Neural crest cell (in vitro differentiated cells): ENCODE measurements at places on chromosomes 1 and 21. TPM values are rescaled to one million over a fixed set of nuclear protein-coding genes. Genes with fewer than 3 reads are reported as not detected.

DNA sequence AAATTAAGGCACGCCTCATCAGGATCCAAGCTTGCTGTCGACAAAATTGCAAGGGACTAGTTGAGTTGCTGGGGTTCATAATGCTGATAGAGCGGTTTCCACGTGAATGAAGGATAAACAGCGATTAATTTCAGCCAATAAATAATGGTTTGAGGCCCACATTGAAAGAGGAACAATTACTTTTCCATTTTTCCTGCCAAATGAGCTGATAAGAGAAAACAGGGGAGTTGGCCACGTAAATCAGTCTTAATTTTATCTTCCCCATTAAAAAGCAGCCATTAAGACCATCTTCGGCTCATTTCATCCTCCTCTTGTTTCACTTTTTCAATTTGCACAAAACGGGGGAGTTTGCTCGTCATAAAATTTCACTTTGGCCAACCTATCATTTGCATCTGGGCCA is 235.5 kb upstream of the RRP15 start:
- no peak for DNase-seq

- DNase-seq: no peak
These were observed 3.6 kb upstream of the VWA1 start for GRCh38 chr1:1431845-1432273.

- DNase-seq: no peak
These were observed 68.8 kb downstream of the ITGB3BP start for GRCh38 chr1:63454269-63454668.

DNA sequence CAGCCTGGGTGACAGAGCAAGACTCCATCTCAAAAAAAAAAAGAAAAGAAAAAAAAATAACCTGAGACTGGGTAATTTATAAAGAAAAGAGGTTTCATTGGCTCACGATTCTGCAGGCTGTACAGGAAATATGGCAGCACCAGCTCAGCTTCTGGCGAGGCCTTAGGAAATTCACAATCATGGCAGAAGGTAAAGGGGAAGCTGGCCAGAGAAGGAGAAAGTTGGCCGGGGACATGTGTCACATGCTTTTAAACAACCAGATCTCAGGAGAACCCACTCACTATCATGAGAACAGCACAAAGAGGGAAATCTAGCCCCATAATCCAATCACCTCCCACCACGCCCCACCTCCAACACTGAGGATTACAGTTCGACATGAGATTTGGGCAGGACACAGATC is 125.3 kb downstream of the DISP1 start:
- no peak for DNase-seq

The FMN2 gene
- 13.2 and 16.6 TPM in 2 replicates for total RNA-seq

- DNase-seq: no peak
These were observed 40.6 kb upstream of the CLIC4 start for GRCh38 chr1:24704411-24705259.

GRCh38 chr1:50829014-50829958 is 130.8 kb downstream of the FAF1 start:
- DNase-seq: no peak

GRCh38 chr1:65882076-65882475 is 89.4 kb downstream of the PDE4B start:
- DNase-seq: no peak

The PODN gene
- 0.43 and 0.65 TPM in 2 replicates for total RNA-seq

The IRF6 gene
- total RNA-seq: 0.05 TPM in 1 of 2 replicates, not detected in the other

The PLPP3 gene
- 21.2 and 24.7 TPM in 2 replicates for total RNA-seq

GRCh38 chr21:25908495-25908894 is 173.7 kb downstream of the GABPA start:
- no peak for DNase-seq

DNA sequence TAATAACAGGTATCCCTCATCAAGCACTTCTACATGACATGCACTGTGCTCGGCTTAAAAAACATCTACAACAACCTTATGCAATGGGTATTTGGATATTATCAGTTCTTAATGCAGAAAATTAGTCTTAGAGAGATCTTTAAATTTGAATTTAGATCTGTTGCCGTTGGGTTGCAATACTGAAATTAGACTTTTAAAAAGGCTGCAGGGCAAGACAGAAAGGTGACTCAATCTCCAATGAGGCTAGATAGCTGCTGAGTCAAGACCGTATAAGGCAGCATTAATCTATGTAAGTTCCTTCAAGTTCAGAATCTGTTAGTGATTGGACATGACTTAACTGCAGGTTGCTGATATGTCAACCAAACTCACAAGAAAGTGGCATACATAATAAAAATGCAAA is 37.3 kb downstream of the OLFM3 start:
- no peak for DNase-seq

- DNase-seq: no peak
These were observed 599 bp upstream of the ITPKB start for GRCh38 chr1:226739696-226740065.

- DNase-seq: no peak
These were observed 29.1 kb downstream of the TTC39A start for GRCh38 chr1:51301152-51301843.

The CCDC30 gene
- 6.9 and 7.5 TPM in 2 replicates for total RNA-seq

- DNase-seq: no peak
These were observed 96.0 kb downstream of the ESRRG start for GRCh38 chr1:216627252-216627651.

GRCh38 chr1:228009828-228010775 is 3.3 kb downstream of the WNT3A start:
- DNase-seq: no peak

DNA sequence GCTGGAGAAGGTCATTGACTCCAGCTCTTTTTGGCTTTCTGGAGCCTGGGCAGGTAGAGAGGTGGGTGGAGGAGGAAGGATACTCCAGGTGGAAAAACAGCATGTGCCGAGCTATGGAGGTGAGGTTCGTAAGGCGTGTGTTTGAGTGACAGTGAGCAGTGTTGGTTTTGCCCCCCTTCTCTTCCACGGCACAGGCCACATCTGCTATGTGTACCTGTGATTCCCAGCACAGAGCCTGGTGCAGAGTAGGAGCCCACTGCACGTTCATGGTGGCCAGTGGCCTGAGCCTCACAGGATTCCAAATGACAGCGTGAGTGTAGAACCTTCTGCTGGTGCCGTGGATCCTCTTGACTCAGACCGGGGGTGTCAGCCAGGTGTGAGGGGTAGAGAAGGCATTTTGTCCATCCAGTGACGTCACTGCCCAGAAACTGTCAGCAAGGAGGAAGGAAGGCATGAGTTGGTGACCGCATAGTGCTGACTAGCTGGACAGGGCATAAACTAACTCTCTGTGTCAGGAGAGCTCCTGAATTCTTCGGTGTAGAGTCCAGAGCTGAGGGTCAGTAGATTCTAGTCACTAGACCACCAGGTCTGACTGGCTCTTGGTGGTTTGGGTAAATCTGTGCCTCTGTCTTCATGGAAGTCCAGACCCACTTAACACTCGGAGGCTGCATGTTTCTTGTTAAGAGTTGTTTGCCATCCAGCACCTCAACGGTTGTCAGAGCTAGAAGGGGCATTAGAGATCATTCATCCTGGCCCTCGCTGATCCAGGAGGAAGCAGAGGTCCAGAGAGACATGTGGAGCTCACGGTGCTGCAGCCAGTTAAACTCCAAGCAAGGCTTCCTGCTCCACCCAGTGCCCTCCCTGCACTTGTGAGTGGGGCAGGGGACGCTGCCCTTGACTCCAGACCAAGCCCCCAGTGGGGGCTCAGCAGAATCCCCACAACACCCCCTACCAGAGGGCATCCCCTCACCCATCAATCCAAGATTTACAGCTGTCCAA is 3.8 kb downstream of the QSOX1 start:
- DNase-seq: no peak

- DNase-seq: no peak
These were observed 4.5 kb downstream of the LIPI start for GRCh38 chr21:14206222-14206621.

- no peak for DNase-seq
These were observed 7.4 kb upstream of the MEX3A start for GRCh38 chr1:156089704-156090103.

GRCh38 chr1:74830766-74831165 is 97.8 kb downstream of the TYW3 start:
- no peak for DNase-seq

The FAM72D gene
- total RNA-seq: 5.9 and 6.2 TPM in 2 replicates

The ASTN1 gene
- total RNA-seq: 21.8 TPM in 2 replicates
